ENCODE measurements at places on chromosomes 7 and 10.

DNA sequence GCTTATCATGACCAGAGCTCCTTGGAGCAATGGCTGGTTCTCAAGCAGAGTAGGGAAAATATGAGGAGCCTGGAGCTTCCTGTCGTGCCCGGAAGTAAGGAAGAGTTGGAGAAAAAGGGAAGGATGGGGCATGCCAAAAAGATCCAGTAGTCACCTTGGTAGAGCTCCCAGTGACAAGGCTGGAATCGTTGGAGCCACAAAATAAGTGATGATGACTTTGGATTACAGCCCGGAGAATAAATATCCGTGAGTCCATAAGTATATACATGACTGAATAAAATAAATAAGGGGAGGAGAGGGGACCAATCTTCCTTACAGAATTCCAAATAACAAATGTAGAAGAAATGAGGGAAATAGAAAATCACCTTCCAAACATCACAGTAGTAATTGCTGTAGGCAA lies 29.3 kb downstream of the LMTK2 start:
- H3K4me3 ChIP-seq = no peak overlapping the region
- no peaks in the 10 kb centered on the region for H3K27me3 ChIP-seq
- peaks cover 33% of the 10 kb centered on the region for H3K4me1 ChIP-seq
- H3K27ac ChIP-seq = no peak overlapping the region
- H3K36me3 ChIP-seq = peaks cover 8% of the 10 kb centered on the region

- H3K27me3 ChIP-seq = no peaks in the 10 kb centered on the region
- no peak overlapping the region for H3K27ac ChIP-seq
- no peak for DNase-seq
These were observed 155.1 kb downstream of the ETV1 start for GRCh38 chr7:13834328-13834761.

DNA sequence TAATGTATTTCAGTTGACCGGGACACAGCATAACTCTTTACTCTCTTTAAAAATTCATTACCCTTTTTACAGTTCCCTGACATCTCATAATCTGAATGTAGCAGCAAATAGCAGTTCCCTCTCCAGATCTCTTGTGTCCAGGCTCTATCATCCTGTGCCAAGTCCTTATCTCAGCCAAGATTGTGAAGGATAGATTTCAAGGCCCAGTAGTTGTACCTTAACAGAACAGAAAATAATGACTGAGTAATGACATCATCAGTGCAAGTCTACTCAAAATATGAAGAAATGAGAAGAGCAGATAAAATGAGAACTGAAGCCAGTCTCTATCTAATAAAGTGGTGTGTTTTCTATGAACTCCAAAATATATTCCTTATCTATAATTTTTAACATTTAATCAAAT lies 92.6 kb downstream of the TFEC start:
- H3K36me3 ChIP-seq = no peaks in the 10 kb centered on the region
- no peaks in the 10 kb centered on the region for H3K27me3 ChIP-seq
- DNase-seq = no peak
- no peak overlapping the region for H3K4me3 ChIP-seq

GRCh38 chr7:36961097-36961496 lies 236.8 kb upstream of the AOAH start:
- peaks cover 17% of the 10 kb centered on the region for H3K36me3 ChIP-seq
- H3K27ac ChIP-seq = no peak overlapping the region
- H3K4me1 ChIP-seq = peaks cover 47% of the 10 kb centered on the region
- no peaks in the 10 kb centered on the region for H3K27me3 ChIP-seq
- H3K4me3 ChIP-seq = no peak overlapping the region
- peak; percentile 10 for DNase-seq

DNA sequence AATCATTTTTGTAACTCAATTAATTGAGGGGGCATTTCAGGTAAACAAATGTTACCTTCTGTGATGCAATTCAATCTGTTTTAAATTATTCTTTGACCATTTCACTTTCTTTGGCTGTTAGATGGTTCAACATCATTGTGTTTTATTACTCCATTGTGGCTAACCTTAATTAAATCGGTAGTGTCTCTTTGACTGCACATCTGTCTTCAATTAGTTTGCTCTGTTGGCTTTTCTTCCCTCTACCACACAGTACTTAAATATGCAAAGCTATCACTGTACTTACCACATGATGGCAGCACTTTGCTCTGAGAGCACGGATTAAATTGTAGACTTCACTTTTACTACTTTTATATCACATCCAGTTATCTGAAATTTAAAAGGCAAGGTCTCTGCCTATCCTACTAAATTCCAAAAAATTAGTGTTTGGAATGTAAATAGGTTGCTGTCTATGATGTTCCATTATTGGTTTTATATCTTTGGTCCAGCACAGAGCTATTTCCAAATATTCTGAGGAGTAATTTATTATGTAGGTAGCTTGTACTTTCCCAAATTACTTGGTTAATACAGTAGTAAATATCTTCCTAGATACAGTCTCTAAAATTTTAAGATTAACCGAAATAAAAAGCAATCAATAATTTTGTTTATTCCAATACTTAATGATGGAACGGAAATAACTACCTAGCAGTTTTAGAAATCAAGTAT lies 352.0 kb downstream of the PCLO start:
- no peaks in the 10 kb centered on the region for H3K27me3 ChIP-seq
- H3K4me3 ChIP-seq = no peak overlapping the region
- no peaks in the 10 kb centered on the region for H3K36me3 ChIP-seq
- no peaks in the 10 kb centered on the region for H3K4me1 ChIP-seq
- peak; percentile 11 for DNase-seq

DNA sequence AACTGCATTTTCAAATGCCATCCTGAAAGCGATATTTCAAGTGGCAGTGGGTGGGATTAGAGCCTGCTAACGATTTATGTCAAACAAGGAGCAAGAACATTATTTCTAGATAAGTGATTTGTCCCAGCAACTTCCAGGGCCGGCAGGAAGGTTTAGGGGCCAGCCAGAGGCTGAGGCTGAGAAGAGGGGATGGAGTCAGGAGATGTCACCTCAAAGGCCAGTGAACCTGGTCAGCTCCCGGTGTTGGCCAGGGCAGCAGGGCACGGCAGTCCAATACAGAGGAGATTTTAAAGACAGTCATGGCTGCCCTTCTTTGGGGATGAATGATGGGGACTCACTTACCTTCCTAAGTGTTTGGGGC lies 105.7 kb upstream of the PPIF start:
- peaks cover 11% of the 10 kb centered on the region for H3K36me3 ChIP-seq
- DNase-seq = no peak
- H3K27me3 ChIP-seq = no peaks in the 10 kb centered on the region

DNA sequence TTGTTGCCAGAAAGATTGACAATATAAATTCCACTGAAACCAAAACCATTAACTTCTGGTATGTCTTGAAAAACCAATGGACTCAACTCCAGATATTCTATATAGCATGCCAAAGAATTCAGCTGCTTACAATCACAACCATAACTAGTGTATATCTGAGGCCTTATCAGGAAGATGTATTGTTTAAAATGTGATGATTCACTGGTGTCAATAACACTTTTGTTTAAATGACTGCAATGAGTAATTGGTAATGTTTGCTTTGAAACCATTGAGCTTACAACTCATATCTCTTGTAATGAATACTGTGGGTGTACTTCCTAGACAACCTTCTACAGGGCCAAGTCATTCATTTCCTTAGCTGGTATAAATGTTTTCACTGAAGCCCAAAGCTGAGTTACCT lies 727.9 kb upstream of the KCND2 start:
- no peaks in the 10 kb centered on the region for H3K4me1 ChIP-seq
- DNase-seq = no peak
- no peaks in the 10 kb centered on the region for H3K36me3 ChIP-seq
- H3K27me3 ChIP-seq = no peaks in the 10 kb centered on the region

- peaks cover 12% of the 10 kb centered on the region for H3K36me3 ChIP-seq
- no peak for DNase-seq
- H3K4me1 ChIP-seq = peaks cover 3% of the 10 kb centered on the region
These were observed 223.0 kb downstream of the ELFN1 start for GRCh38 chr7:1893036-1893435.

DNA sequence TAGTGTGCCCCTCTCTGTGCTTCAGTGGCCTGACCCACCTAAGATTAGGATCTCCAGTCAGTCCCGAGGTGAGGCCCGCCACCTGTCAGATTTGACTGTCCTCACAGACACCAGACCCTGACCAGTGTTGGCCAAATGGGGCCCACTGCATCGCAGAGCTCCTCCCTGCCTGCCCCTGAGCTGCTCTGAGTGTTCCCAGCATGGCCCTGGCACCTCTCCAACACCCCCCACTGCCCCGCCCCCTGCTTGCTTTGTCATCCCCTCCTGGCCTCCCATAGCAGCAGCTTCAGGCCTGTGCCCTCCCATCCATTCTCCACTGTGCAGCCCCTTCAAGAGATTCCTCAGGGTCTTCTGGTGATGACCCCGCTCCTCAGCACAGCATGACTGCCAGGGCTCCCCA lies 67.6 kb downstream of the C10orf120 start:
- no peak for DNase-seq
- peaks cover 4% of the 10 kb centered on the region for H3K27me3 ChIP-seq
- no peak overlapping the region for H3K27ac ChIP-seq
- no peaks in the 10 kb centered on the region for H3K36me3 ChIP-seq

DNA sequence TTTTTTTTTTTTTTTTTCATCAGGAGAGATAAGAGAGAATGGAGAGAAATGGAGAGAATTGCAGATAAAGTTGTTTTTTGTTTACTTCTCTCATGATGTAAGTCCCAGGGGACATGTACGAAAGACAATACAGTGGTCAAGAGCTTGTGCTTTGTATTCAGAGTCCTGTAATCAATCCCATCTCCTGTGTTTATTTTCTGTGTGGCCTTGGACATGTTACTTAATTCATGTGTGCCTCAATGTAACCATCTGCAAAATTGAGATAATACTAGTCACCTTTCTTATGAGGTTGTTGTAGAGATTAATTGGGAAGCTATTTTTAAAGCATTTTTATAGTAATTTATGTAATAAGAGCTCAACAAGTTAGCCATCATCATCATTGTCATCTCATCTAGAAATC lies 117.5 kb downstream of the CDK14 start:
- H3K4me1 ChIP-seq = no peaks in the 10 kb centered on the region
- DNase-seq = no peak
- H3K27me3 ChIP-seq = no peaks in the 10 kb centered on the region
- H3K4me3 ChIP-seq = no peak overlapping the region

- H3K27ac ChIP-seq = no peak overlapping the region
- no peaks in the 10 kb centered on the region for H3K27me3 ChIP-seq
- DNase-seq = no peak
- H3K4me3 ChIP-seq = no peak overlapping the region
These were observed 757.0 kb upstream of the C7orf33 start for GRCh38 chr7:147833557-147833956.

DNA sequence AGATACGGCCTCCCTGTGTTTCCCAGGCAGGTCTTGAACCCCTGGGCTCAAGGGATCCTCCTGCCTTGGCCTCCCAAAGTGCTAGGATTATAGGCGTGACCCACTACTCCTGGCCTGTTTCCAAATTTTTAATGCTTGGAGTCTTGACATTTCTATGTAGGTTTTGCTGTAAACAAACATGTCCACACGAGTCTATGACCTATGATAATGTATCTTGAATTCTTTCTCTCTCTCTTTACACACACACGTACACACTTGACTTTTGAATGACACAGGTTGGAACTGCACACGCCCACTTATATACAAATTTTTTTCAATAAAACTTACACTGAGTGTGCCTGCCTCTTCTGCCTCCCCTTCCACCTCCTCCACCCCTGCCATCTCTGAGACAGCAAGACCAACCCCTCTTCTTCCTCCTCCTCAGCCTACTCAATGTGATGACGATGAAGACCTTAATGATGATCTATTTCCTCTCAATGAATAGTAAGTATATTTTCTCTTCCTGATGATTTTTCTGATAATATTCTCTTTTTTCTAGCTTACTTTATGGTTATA lies 44.1 kb upstream of the LAMB1 start:
- DNase-seq = no peak
- H3K27me3 ChIP-seq = no peaks in the 10 kb centered on the region
- H3K27ac ChIP-seq = no peak overlapping the region
- H3K36me3 ChIP-seq = no peaks in the 10 kb centered on the region
- H3K4me1 ChIP-seq = peaks cover 2% of the 10 kb centered on the region

GRCh38 chr10:62073429-62073828 lies 171.9 kb downstream of the ARID5B start:
- peaks cover 80% of the 10 kb centered on the region for H3K4me1 ChIP-seq
- no peak overlapping the region for H3K4me3 ChIP-seq
- H3K27ac ChIP-seq = peak overlapping the region; percentile 78
- H3K27me3 ChIP-seq = no peaks in the 10 kb centered on the region
- no peak for DNase-seq
- H3K36me3 ChIP-seq = peaks cover 87% of the 10 kb centered on the region

GRCh38 chr10:12431151-12432101 lies 82.1 kb downstream of the CAMK1D start:
- no peak overlapping the region for H3K4me3 ChIP-seq
- DNase-seq = no peak
- no peaks in the 10 kb centered on the region for H3K36me3 ChIP-seq
- no peaks in the 10 kb centered on the region for H3K27me3 ChIP-seq
- H3K27ac ChIP-seq = no peak overlapping the region

DNA sequence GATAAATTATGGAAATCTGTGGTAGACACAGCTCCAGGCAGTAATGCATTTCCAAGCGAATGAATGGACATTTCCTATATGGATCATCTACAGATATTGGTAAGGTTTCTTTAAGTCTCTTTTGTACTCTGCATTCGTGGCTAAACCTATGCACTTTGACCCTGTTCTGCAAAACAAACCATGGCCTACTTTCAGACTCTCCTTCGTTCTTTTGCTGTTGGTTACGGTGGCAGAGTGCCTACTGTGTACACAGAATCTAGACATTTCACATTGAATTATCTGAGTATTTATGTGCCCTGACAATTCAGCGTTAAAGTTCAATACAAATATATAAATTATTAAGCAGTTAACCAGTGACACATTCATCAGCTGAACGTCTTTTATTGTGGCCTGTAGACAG lies 93.3 kb downstream of the MGMT start:
- H3K4me1 ChIP-seq = no peaks in the 10 kb centered on the region
- peaks cover 43% of the 10 kb centered on the region for H3K36me3 ChIP-seq
- DNase-seq = no peak
- no peak overlapping the region for H3K4me3 ChIP-seq
- no peaks in the 10 kb centered on the region for H3K27me3 ChIP-seq

All from activated naive CD4-positive, alpha-beta T cell treated with anti-CD3 and anti-CD28 coated beads for 36 hours (primary cell).